ELR (cell line): ENCODE measurements at places on chromosomes 4 and X.

DNA sequence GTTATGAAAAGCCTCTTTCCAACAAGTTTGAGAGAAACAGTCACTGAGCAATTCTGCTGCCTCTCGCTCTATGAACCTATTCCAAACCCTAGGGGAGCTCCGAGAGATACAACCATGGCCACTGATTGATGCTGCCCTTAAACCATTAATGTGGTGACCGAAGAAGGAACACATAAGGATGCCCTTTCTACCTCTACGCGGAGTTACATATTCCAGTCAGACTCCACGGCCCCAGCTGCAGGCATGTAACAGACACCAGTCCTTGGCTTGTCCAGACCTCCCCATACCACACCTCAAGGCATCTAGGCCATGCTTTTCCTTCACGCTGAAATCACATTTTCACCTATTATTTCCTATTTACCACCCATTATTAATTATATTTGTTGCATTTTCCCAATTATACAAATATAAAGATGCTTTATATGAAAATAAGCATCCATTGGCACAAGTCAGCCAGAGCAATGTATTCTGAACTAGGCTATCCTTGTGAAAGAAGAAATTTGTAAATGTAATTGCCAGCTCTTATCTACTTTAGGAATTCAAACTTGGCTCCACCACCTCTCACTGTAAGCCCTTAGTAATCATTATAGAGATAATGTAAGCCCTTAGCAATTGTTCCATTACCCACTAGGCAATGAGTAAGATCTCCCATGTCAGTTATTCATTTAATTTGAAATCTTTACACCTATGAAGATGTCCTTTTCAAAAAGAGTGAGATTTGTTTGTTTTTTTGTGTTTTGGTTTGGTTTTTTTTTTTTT lies 338.4 kb downstream of the NR3C2 start:
- DNase-seq: no peak

DNA sequence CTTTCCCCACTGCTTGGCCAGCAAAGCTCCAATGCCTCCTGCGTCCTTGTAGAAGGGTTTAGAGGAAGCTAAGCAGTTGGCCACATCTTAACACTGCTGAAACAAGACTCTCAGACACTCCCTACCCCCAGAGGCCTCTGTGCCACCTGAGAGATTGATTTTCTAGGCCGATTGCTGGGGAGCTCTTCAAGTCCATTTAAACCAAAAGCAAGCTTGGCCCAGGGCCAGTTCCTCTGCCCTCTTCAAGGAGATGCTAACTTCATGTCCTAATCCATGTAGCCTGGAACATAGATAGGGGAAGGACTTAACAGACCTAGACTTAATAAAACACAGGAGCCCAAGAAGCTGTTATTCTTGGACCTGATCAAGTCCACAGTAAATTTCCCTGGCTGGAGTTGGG lies 27.2 kb upstream of the FMR1NB start:
- DNase-seq: no peak

DNA sequence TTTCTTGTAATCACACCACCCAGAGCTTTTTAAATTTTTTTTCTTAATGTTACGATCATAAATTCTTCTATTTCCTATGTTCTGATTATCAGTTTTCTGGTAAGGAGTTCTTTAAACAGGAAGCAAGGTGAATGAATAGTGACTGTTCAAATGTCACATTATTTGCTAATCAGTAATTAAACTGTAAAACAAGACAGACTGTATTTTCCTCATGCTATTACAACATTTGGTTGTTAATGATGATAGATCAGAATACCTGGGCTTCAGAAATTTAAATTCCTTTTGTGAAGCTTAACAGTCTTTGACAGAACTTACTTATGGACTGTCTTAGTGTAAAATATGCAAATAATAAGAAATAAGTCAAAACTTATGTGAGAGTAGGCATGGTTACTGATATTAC lies 41.4 kb downstream of the CLCN3 start:
- no peak for DNase-seq

- DNase-seq: peak; percentile 87
Measured at GRCh38 chr4:88792268-88792781, 94.7 kb upstream of the NAP1L5 start.

DNA sequence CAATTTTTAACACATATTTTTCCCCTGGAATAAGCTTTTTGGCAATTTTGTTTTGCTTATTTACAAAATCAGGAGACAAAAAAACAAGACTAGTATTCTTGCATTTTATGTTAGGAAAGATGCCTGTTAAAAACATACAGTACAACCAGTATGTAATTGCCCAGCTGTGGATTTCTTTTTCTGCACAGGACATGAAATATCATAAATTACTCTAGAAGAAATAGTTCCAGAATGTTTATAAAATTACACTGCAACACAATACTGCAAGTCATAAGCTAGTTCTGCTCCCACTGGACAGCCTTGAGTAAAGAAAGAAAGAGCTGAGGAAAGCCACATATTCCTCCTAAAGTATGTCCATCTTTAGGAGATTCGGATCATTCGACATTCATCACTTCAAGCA lies 133.5 kb downstream of the SCFD2 start:
- DNase-seq: no peak

DNA sequence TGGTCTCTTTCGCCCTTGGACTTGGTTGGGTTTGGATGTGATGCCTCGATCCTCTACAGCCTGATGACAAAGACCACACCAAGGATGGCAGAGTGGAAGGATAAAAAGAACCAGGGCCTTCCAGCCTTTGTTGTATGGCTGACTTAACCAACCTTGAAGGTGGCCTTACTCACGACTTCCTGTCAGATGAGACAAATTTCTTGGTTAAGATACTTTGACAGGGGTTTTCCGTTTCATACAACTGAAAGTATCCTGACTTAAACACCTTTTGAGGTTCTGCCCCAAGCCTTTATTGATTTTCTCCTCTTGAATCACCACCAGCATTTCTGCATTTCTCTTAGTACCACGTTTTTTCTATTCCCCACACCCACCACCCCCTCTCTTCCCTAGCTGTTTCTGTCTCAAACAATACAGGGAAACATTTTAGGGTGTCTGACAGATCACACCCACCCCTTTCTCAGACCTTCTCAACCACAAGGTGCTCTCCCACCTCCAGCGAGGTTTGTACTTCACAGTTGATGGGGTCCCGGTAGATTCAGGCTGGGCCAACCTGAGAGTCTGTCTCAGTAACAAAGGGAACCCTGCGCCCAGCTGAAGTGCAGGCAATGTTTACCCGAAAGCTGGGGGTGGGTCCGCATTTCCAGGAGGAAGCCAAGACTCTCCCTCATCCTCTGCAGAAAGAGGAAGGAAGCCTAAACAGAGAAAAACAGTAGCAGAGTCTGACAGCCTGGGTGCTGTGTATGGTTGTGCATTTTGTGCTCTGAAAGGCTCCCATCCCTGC lies 5.0 kb upstream of the TSPAN5 start:
- DNase-seq: no peak

DNA sequence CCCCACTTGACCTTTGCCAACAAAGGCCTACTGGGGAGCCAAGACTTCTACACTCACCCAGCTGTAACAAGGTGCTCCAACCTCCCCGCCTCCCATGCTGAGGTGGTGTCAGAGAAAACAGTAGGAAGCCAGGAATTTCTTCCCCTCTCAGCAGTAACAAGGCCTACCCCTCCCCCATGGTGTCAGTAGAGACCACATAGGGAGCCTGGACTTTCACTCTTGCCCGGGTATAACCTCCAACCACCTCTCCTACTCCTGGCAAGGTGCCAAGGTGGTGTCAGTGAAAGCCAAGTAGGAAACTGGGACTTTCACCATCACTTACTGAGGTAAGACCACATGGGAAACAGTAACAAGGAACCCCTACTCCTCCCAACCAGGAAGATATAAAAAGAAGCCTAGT lies 93.1 kb downstream of the SLC16A2 start:
- DNase-seq: no peak

GRCh38 chrX:41802958-41803357 lies 79.0 kb downstream of the GPR82 start:
- no peak for DNase-seq

DNA sequence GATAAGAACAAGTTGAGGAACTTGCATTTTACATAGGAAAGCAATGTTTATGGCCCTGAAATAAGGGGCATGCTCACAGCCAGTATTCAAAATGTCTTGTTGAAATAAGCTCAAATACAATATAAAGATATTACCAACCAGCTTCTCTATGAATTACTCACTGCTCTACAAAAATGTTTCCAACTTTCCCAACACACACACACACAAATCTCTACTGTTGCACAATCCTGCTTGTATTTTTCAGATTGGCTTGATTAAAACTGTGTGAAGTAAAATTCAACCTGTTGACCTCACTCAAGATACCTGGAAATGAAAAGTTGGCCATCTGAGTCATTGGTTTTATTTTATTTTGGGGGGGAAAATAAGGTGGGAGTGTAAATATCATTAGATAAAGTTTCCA lies 128.6 kb downstream of the CHIC2 start:
- no peak for DNase-seq

DNA sequence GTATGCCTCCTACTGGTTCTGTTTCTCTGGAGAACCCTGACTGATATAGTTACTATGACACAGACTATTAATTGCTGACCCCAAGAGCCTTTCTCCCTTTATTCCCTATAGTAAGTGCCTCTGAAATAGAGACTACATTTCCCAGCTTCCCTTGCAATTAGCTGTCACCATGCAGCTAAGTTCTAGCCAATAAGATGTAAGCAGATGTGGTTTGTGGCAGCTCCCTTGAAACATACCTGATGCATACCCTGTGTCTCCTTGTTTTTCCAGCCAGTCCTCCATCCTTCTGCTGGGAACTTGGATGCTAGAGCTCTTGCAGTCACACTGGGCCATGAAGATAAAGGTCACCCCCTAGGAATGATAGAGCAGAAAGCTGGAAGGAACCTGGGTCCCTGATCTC lies 9.7 kb upstream of the TMEM165 start:
- DNase-seq: peak; percentile 54

DNA sequence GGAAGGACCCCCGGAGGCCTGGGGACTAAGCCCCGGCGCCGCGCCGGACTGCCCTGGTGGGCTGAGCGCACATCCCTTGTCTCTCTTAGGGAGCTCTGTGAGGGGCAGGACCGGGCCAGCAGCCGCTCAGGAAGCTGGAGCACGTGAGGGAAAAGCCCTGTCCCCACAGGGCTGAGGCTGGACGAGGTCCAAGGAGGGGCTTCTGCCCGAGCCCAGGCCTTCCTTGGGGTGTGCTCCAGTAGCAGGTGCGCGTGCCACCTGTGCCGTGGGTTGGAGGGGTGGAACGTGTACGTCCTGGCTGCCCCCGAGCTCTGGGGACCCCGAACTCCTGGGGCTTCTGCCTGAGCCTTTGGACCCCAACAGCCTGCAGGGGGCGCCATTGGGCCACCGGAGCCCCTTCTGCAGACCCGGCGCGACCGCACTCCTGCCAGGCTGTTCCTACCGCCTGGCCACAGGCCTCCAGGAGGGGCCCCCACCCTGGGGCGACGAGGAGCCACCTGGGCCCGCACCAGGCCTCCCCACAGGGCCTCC lies 27.2 kb downstream of the TACC3 start:
- peak; percentile 78 for DNase-seq

DNA sequence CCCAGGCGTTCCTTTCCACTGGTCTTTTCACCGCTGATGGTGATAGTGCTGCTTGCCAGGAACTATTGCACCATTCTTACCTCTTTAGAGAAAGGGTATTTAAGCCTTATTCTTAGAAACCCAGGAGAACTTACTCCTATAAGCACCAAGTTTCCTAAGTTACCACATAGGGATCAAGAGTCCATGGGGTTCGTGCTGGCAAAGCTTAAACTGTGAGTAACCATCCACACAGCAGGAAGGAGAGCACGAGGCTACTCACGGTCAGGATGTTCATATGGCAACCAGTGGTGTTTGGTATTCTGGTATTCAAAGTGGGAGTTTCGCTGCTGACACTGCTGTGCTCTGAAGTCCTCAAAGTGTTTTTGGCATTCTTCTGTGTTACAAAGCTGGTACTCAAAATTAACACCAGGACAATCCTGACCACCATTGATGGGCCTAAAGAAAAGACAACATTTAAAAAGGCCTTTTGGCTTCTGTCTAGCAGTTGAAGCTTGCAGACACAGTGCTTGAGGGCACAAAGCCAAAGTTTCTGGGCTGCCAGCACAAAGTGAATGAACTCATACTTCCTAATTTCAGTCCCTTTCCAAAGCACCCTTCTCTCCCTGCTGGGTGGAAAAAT lies 256.9 kb downstream of the ADAMTS3 start:
- DNase-seq: peak; percentile 78

DNA sequence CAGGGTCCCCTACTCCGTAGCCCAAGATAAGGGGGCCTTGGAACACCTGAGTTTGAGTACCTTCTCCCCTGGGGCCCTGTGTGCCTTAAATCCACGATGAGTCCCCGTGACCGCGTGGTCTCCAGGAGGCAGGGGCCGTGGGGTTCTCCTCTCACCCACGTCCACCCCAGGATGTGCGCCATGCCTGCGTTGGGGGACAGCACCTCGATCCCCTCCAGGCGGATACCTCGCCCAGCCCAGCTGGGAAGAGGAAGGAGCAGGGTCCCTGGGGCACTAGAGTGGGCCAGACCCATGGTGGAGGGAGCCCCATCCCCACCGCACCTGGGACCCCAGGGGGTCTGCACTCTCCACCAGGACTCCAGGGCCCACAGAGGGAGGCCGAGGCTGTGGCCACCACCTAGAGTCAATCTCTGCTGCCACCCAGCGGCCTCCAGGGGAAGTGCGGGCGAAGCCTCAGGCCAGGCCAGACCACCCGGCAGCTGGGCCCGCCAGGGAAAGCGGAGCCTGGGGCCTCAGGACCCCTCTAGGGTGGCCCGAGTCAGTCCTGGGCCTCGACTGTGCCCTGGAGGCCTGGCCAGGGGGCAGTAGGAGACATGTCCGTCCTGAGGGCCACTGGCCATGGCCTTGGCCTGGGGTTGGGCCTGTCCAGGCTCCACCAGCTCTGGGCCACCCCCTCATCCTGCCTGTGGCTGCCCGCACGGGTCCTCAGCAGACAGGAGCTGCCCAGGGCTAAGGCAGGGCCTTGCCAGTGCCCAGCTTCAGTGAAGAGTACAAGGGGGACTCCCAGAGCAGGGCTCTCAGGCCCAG lies 55.0 kb downstream of the FAM53A start:
- peak; percentile 50 for DNase-seq

DNA sequence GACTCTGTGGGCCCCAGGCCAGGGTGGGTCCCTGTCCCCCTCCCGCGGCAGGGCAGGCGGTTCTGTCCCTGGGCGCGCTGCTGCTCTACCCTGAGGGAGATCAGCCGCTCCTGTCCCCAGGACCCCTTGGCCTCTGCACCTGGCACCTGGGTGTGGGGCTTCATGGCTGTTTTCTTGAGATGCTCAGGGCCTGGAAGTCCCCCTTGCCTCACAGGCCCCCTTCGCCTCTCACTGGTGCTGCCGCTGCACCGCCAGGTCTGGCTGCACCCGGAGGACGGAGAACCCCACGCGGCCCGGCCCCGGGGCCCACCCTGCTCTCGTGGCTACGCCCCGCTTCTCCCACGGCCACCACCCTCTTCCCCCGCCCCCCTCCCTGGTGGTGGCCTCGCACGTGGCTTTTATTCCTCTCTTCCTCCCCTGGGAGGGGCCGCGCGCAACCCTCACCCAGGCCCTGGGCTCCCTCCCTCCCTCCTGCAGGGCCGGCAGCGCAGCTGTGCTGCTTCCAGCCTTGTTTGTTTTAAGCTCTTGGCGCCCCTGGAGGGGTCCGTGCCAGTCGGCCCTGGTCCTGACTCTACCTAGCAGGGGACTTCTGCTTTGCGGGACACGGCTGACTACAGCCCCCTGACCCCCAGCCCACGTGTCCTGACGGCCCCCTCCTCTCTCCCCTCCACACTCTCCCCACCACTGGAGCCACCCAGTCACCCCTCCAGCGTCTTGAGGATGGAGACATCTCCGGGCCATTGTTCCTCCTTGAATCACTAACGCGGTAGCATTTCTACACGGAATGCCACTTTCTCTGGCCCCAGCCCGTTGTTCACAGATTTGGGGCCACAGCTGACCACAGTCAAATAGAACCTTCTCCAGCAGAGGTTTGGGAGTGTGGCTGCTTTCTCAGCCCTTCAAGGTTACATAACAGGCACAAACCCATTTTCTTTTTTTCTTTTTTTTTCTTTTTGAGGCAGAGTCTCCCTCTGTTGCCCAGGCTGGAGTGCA lies 20.6 kb upstream of the CLDN24 start:
- no peak for DNase-seq
